ENCODE measurements at places on chromosomes 12 and 14.

GRCh38 chr14:53192052-53192760, 39.1 kb upstream of the DDHD1 start:
- no peak for DNase-seq

DNA sequence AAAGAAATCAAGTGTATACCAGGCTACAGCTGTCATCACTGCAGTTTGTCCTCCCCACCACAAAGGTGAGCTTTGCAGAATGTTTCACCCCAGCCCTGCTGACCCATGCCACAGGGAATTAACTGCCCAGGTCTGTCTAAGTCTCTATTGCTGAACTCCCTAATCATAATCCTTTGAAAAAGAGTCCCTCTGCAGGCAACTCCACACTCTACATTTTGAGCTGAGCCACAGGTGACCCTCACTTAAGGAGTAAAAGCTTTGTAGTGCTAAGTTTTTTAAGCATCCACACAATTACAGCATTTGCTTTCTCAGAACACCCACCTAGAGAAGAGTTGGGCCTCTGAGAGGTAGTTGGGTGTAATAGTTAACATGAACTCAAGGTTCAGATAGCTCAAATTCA, 90.0 kb downstream of the C12orf50 start:
- DNase-seq, result no peak

DNA sequence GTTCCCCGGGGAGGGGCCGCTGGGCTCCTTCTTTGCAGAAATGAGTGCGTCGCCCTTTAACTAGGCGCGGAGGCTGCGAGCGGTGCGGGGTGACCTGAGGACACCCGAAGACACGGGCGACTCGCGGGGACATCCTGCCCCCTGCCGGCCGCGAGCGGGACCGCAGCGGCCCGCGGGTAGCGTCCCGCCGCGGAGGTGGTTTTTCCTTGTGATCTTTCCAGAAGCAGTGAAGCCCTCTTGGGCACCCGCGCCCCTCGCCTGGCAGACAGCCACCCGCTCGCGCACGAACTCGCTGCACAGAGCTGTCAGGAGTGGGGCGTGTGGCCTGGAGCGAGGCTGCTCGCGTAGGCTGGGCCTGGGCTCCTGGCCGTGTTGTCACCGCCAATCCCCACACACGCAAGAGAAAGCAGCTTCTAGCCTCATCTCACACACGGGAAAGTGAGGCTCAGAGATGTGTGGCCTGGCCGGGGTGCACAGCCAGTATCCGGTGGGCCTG, 67.2 kb downstream of the DIO3 start:
- peak; percentile 73 for DNase-seq

- no peak for DNase-seq
Measured at GRCh38 chr14:50344116-50344775, 32.1 kb downstream of the DMAC2L start.

DNA sequence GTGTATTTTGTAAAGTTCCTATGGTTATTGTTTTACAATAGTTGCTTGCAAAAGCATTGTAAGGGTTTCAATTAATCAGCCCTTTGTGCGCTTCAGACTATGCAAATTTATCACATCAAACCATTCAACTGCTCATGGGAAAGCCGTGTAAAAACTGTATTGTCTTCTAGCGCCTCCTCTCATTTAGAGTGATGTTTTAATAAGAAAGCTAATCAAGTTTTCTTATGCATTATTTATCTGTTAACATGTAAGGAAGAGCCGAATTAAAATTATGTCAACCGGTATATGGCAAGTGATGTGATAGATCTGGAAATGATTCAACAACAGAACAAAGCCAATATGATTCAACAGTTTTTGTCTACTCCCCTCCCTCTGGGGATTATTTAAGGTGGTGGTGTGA, 92.5 kb upstream of the RFX4 start:
- no peak for DNase-seq

- no peak for DNase-seq
Measured at GRCh38 chr12:123859035-123859434, 96.9 kb downstream of the DNAH10 start.

All from inflammatory macrophage (primary cell).